ENCODE measurements at places on chromosomes 5 and 9. TPM values are rescaled to one million over a fixed set of nuclear protein-coding genes. Genes with fewer than 3 reads are reported as not detected.

DNA sequence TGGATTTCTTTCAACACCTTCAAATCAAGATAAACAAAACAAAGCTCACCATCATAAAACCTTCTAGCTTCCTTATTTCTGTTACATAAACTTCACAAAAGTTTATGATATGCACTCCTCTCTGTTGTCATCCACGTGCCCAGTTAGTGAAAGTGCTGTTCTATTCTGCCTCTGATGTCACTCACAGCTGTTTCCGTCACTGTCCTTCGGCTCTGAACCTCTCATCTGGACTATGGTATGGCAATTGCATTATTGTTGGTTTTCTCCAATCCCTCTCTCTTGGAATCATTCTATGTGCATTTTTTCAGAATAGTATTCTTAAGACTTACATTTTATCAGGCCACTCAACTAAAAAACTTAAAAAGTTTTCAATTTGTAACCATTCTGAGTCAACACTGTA lies 264.2 kb upstream of the DAPK1 start:
- DNase-seq = no peak

PCDHGB1 gene
- total RNA-seq = 0.13 TPM

DNA sequence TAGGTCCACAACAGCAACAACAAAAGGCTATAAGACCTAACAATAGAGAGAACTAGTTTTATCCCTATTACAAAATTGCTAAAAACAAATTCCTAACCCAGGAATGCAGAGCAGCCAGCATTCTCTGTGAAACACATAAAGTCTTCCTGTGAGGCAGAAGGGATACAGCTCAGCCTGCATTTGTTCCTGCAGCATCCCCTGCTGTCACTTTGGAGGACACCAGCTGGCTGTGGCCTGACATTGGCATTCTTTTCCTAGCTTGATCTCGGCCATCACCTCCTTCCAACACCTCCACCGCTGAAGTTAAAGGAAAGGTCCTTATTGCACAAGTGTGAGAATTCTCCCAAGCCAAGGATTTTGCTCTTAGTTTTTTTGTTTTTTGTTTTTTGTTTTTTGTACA lies 186.1 kb downstream of the SNCAIP start:
- DNase-seq = no peak

DNA sequence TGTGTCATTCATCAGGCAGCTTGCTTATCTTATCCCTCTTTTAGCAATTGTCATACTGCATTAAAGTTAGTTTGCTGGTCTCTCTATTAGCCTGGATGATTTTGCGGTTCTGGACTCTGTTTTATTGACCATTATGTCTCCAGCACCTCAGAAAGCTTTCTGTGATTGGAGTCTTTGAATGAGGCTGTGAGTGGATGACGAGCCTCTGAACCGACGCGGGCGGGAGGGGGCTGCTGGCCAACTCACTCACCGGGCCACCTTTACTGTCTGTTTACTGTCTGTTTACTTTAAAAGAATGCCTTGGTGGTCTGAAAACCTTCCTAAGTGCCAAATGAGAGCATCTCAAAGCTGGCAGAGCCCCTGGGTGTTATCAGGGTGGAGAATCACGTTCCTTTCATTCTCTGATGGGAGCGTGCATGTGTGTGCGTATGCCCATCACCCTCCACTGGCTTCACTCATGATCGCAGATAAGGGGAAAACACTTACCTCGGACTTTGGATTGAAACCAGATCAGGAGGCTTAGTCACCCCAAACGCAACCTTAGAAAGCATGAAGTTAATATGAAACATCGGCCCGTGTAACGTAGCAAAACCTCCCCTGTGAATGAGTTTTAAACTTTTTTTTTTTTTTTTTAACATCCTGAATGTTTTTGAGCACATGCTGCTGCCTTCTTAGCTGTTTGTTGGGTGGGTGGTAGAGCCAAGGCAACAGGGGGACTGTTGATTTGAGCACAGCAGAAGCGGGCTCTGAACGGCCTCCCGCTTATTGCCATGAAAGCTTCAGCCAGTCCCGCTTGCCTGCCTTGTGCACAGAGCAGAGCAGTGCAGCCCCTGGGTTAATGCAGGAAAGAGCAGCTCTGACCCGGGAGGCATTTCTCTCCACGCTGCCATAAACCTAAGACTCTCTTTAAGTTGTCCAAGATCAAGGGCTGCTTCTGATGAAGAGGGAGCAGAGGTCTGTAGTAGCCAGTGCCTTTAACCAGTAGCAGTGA lies 173.6 kb downstream of the GADD45G start:
- no peak for DNase-seq

DNA sequence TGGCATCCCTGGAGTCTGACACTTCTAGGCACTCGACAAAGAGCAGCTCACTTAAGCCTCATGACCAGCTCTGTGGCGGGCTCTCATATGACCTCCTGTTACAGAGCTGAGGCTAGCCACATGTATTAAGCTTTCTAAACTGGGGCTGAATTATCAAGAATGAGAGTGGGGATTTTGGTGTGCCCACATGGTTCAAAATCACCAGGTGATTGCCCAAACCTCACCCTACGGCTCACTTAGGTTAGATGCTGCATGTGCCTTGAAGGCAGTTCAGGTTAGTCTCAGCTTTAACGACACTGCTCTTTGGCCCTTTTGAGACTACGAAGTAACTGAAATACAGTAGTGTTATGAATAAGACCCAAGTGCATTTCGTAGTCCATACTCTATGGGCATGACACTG lies 39.4 kb upstream of the SMIM32 start:
- no peak for DNase-seq

- DNase-seq = no peak
These were observed 556.7 kb upstream of the TLE4 start for GRCh38 chr9:79014929-79015699.

LURAP1L gene
- total RNA-seq = not detected

DNA sequence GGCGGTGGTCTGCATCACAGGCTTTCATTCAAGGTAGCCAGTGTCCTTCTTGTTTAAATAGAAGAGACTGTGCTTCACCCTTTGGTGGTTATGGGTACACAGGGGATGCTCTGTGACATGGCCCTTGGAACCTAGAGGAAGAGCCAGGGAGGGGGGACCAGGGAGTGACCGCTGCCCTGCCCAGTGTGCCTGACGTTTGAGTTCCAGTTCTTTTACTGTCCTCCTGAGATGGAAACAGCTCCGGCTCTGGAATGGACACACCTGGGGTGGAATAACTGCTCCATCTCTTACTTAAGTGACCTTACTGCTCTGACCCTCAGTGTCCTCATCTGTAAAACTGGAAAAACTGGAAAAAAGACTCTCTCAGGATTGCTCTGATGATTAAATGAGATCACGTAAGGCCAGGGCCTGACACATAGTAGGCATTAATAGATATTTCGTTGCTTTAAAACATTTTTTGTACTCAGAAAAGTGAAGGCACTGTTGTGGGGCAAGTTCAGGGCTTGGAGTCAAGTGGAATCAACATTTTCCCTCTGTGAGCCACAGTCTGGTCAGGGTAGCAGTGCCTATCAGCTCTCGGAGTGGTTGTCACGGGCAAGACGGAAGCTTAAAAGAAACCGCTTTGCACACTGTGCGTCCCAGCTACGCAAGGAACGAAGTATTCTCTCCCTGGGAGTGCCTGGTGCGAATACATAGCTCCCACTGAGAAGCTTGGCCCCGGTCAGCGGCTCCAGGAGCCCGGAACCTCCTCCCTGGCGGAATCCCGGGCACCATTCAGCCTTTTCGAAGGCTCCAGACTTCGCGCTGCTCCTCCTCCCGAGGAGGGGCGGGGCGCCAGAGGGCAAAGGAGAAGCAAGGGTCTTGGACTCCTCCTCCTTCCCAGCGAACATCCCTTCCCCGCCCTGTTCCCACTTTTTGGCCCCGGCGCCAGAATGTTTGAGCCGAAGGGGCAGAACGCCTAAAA lies 5.8 kb downstream of the POU4F3 start:
- DNase-seq = no peak

TAS2R1 gene
- total RNA-seq = not detected

ARL14EPL gene
- not detected for total RNA-seq

- no peak for DNase-seq
These were observed 803.7 kb downstream of the TLE4 start for GRCh38 chr9:80375477-80375876.

YTHDC2 gene
- 42.5 TPM for total RNA-seq

IFNB1 gene
- not detected for total RNA-seq

- no peak for DNase-seq
These were observed 75.4 kb downstream of the UHRF2 start for GRCh38 chr9:6488395-6488794.

GTF3C4 gene
- total RNA-seq = 17.9 TPM

GRCh38 chr9:131334629-131335367 lies 45.3 kb downstream of the PLPP7 start:
- no peak for DNase-seq

GRCh38 chr9:22425551-22425950 lies 21.1 kb upstream of the DMRTA1 start:
- DNase-seq = no peak

LHX3 gene
- total RNA-seq = 0.18 TPM

DNA sequence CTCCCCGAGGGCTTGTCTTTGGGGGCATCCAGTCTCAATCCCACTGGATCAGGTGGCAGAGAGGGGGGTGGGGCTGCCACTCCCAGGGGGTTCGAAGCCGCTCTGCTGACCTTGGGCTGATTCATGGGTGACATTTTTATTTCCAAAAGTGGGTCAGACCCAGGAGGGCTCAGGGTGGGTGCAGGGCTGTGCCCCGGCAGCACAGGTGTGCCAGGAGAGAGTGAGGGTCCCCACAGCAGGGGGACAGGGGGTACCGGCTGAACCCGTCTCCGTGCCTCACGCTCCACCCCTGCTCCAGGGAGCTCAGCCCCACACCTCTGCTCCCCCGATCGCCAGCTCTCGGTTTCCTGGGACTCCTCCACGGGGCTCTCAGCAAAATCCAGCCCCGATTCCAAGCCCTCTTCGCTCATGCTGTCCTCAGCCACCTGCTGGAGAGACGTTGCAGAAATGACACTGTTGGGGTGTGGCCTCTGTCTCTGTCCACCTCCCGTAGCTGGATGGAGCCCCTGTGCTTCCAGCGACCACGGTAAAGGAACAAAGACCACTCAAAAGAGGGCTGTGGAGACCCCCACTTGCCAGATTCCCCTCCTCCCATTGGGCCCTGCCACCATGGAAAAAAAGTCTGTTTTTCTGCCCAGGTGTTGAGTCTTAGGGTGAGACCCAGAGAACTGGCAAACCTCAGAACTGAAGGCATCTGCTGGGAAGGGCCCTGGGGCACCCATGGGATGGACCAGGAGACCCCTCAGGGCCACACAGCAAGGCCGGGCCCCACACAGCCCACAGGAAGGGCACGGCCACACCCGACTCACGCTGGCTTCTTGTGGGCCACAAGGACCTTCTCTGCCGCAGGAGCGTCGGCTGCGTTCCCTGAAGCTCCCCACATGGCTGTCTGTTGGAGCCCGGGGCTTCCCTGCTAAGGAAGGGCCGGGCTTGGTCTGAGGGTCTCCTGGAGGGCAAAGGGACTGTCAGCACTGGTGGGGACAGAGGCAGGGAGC lies 10.6 kb upstream of the QSOX2 start:
- no peak for DNase-seq

GRCh38 chr9:30815585-30815984 lies 1568.9 kb upstream of the ACO1 start:
- DNase-seq = no peak

- no peak for DNase-seq
These were observed 901.7 kb downstream of the TLE1 start for GRCh38 chr9:80787636-80788035.

PCDHGA5 gene
- total RNA-seq = not detected

GRCh38 chr5:179314606-179315355 lies 30.5 kb downstream of the ADAMTS2 start:
- no peak for DNase-seq

- DNase-seq = no peak
These were observed 74.9 kb upstream of the TNFSF8 start for GRCh38 chr9:115005322-115005721.

SHOC1 gene
- not detected for total RNA-seq

- no peak for DNase-seq
These were observed 5.2 kb downstream of the ANKDD1B start for GRCh38 chr5:75616371-75616881.

HTR4 gene
- total RNA-seq = not detected

DNA sequence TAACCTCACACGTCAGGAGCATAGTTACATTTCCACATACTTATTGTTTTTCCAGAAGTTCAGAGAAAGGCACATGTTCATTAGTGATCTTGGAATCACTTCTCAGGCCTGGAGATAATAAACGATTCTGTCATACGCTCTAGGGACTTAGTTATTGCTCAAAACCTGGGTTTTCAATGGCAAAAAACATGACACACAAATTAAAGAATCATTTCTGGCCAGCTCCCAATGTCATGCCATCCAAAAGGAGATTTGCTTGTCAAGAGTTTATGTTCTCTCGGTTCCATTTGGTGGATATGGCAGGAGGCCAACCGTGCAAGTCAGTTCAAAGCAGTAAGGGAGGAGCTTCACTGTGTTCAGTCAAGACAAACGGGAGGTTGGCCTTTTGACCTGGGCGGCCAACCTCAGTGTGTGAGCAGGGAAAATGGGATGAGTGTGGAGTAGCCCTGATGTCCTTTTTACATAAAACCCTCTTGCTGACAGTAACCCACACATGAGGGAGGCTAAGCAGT lies 123.4 kb downstream of the NXNL2 start:
- no peak for DNase-seq

- no peak for DNase-seq
These were observed 106.8 kb upstream of the CD180 start for GRCh38 chr5:67303356-67303755.

TUSC1 gene
- not detected for total RNA-seq

DNA sequence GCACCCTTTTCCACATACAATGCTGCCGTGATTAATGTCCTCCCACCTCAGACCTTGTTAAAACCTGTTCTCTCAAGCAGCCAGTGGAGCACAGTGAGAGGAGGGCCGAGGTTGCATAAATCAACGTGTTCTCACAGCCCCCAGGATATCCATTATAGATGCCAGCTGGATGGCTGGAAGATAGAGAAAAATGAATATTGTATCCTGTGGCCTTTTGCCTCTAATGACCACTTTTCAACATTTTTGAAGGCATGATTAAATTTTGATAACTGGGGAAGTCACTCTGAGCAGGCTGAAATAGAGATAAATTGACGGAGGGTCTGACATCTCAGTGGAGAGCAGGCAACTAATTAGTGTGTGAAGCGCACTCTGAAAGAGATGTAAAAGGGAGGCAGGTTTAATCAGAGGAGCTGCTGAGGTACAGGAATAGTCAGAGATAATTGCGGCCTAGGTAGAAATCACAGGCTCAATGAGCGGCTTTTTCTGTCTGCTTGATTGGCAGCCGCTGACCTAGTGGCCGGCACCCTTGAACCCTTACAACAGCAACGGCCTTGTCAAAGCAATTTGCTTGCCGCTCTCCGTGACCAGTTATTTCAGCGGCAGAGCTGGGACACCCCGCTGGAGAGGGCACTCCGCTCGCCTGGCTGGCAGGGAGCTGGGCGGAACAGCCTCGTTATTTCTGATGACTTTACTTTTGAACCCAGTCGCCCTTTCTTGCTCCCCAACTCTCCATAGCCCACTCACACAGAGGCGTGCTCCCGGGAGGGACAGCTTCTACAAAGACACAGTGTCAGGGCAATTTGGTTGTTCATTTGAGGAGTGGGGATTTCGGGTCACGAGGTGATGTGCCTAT lies 560.7 kb downstream of the PSAT1 start:
- no peak for DNase-seq

All from T-helper 17 cell (primary cell).